ENCODE measurements at places on chromosomes 12 and 14.

- DNase-seq = no peak
Observed at GRCh38 chr12:100248886-100249285, 18.0 kb downstream of the DEPDC4 start.

DNA sequence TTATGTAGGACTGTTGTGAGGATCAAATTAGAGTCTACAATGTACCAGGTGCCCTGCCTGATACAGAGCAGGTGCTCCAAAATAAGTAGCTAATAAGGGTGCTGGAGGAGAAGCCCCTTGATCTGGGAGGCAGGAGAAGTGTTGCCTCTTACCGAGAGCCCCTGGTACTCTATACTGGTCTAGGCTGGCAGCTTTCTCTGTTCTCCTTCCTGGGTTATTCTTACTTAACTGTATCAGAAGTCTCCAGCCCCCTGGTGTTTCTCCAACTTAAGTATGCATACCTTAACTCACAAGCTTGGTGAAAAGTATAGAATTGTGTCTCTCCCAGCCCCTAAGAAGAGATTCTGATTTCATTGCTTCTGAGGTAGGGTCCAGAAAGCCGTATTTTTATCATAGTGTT, 254.9 kb downstream of the LRIG3 start:
- DNase-seq = no peak

DNA sequence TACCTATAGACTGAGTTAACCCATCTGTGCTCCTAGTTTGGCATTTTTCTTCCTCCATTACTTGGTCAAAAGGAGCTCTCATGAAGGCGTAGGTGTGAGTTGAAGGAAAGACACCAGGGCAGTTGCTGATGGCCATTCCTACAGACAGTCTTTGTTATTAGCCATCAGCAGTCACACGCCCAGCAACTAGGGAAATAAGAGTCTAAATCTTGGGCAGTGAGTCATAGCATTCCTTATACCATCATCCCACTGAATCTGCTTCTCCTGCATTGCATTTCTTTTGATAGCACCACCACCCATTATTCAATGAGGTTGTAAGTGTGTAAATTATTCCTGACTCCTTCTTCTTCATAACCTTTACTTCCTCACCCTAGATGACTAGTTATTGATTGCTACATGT, 150.9 kb upstream of the IGF1 start:
- DNase-seq = no peak

DNA sequence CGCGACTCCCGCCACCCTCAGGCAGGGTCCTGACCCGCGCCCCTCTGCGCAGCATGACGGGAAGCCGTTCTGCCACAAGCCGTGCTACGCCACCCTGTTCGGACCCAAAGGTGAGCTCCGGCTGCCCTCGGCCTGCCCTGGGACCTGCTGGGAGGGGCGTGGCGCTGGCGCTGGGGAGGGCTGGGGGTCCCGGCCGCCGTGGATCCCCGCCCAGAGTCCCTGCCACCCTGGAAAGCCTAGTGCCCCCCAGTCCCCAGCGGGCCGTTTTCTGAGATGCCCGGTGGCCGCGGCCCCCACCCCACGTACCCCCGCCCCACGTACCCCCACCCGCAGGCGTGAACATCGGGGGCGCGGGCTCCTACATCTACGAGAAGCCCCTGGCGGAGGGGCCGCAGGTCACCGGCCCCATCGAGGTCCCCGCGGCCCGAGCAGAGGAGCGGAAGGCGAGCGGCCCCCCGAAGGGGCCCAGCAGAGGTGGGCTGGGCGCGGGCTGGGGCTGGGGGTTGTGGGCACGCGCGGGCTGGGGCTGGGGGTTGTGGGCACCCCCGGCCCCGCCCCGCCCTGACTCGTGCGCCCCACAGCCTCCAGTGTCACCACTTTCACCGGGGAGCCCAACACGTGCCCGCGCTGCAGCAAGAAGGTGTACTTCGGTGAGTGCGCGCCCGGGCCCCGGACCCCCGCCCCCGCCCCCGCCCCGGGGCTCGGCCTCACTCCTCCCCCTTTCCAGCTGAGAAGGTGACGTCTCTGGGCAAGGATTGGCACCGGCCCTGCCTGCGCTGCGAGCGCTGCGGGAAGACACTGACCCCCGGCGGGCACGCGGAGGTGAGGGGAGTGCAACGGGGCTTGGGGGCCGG, 4.0 kb downstream of the CRIP2 start:
- DNase-seq = no peak

DNA sequence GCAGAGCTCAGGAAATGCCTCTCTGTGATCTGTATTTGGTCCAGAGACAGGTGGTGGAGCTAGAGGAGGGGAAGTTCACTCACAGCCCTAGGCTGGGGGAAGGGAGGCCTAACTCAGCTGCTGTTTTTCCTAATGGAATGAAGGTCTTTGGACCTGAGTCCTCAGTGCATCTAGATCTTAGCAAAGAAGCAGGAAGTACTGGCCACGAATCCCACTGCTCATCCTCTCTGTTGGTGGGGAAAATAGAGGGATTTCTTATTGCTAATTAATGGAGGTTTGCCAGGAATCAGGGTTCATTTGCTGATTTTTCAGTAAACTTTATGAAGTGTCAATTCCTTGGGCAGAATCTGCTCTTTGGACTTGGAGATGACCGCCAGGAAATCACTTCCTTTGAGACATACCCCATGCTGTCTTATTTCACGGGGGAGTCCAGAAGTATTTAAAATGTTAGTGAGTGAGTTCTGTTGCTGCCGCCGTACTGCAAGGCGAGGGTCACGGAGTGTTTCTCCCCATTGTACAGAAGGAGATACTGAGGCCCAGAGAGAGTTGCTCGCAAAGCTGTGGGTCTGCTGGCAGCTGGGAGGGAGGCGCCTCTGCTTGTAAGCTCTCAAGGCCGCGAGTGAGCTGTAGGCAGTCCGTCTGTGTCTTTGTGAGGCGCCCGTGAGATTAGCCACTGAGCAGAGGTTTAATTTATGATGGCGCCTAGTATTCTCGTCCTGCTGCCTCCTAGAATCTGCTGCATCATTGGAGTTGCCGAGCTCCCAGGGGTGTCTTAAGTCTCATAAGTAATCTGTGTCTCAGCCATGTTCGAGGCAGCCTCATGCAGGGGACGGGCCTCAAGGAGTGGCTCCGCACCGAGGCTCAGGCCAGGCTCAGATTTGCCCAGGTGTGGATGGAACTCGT, 88.2 kb downstream of the TSPAN9 start:
- DNase-seq = no peak

DNA sequence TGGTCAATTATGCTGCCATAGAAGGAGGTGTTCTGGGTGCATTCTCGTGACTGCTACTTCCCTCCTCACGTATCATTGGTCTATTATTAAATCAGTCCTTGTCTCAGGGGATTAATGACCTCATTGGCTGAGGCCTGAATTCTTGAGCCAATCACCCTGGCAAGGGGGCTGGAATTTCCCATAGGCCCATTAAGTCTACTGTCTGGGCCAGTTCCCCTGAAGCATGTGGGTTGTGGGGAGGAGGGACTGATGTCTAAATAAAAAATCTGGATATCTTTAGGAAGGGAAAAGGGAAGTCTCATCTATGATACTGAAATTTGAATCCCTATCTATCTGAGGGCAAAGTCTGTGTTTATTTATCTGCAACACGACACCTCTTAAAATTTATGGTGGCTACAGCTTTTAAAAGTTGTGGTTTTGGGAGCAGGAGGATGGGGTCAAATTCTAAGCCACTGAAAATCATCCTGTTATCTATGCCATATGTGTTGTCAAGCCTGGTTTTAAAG, 71.9 kb downstream of the DYRK2 start:
- DNase-seq = no peak

DNA sequence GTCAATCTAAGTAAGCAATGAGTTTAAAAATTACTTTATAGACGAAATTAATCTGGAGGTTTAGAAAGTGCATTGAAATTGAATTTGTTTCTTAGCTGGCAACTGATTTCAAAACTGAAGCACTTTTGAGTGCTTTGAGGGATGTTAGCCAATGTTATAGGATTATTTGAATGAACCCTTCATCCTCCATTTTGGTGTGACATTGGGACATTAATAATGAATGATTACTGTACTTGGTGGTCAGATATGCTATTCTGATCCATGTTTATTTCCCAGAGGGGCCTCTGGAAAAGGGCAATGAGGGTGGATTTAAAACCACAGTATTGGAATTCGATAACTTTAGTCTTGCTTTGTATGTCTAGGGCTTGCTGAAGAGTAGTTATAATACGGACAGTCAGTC, 183.2 kb downstream of the AKAP6 start:
- DNase-seq = no peak

DNA sequence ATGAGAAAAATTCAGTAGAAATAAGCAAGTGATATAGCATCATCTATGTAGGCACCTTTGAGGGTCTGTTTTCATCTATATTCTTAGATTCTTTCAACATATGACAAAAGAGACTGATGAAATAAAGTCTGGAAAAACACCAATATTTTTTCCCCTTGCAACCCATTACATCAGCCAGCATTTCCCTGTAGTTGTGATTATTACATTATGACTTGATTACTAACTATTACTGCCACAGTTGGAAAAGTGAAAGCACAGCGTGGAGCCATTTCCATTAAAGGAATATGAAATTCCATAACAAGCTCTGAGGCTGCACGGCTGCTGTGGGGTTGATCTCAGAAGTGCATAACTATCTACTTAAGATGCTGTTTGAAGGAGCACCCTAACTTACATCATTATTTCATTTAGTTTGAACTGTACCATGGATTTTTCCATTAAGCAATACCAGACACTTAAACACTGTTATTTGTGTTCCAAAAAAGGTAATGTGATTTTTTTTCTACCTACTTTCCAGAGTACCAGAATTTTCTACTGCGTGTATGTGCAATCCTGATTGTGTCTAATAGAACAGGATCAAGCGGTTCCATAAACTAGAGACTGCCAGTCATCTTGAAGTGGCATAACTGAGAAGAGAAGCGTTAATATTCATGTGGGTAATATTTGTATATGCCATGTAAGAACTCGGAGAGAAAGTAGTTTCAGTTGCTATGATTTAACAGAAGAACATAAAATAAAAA, 405.5 kb downstream of the MDGA2 start:
- DNase-seq = no peak
